ENCODE measurements at places on chromosomes 6 and 20.
A peak's percentile ranks its signal among the peaks of the same experiment; 100 is the strongest.

- no peak for DNase-seq
- H3K27ac ChIP-seq, result no peak overlapping the region
- peaks cover 3% of the 10 kb centered on the region for H3K36me3 ChIP-seq
- no peaks in the 10 kb centered on the region for H3K4me1 ChIP-seq
- H3K4me3 ChIP-seq, result no peak overlapping the region
Observed at GRCh38 chr20:1929460-1929859, 34.3 kb downstream of the SIRPA start.

DNA sequence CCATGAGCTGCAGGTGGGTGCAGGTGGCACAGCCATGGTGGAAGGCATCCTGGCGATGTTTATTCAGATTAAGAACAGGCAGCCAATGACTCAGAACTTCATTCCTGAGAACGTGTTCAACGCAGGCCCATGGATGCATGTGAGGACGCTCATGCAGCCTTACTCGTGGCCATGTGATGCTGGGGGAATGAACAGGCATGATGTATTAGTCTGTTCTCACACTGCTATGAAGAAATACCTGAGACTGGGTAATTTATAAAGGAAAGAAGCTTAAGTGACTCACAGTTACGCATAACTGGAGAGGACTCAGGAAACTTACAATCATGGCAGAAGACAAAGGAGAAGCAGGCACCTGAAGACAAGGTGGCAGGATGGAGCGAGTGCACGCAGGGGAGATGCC, 146.6 kb downstream of the RNASET2 start:
- H3K27ac ChIP-seq, result no peak overlapping the region
- H3K4me1 ChIP-seq, result no peaks in the 10 kb centered on the region
- H3K36me3 ChIP-seq, result peaks cover 26% of the 10 kb centered on the region
- no peaks in the 10 kb centered on the region for H3K27me3 ChIP-seq
- DNase-seq, result no peak
- H3K4me3 ChIP-seq, result no peak overlapping the region

- H3K36me3 ChIP-seq, result peaks cover 85% of the 10 kb centered on the region
- H3K27ac ChIP-seq, result peak overlapping the region; percentile 97
- peak overlapping the region; percentile 91 for H3K4me3 ChIP-seq
- DNase-seq, result peak; percentile 57
- no peaks in the 10 kb centered on the region for H3K27me3 ChIP-seq
- H3K4me1 ChIP-seq, result peaks cover 25% of the 10 kb centered on the region
Observed at GRCh38 chr20:36629719-36630681, 16.0 kb downstream of the SLA2 start.

GRCh38 chr6:53282741-53283140, 66.0 kb downstream of the ELOVL5 start:
- no peaks in the 10 kb centered on the region for H3K27me3 ChIP-seq
- H3K27ac ChIP-seq, result no peak overlapping the region
- peaks cover 36% of the 10 kb centered on the region for H3K36me3 ChIP-seq
- H3K4me1 ChIP-seq, result peaks cover 18% of the 10 kb centered on the region
- no peak overlapping the region for H3K4me3 ChIP-seq

DNA sequence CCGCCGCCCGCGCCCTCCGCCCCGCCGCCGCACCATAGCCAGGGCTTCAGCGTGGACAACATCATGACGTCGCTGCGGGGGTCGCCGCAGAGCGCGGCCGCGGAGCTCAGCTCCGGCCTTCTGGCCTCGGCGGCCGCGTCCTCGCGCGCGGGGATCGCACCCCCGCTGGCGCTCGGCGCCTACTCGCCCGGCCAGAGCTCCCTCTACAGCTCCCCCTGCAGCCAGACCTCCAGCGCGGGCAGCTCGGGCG, 1.5 kb downstream of the FOXC1 start:
- no peak overlapping the region for H3K27ac ChIP-seq
- H3K36me3 ChIP-seq, result peaks cover 5% of the 10 kb centered on the region

GRCh38 chr6:113182370-113183141, 674.6 kb upstream of the MARCKS start:
- H3K4me1 ChIP-seq, result no peaks in the 10 kb centered on the region
- no peaks in the 10 kb centered on the region for H3K36me3 ChIP-seq
- H3K27ac ChIP-seq, result no peak overlapping the region
- no peak overlapping the region for H3K4me3 ChIP-seq

GRCh38 chr6:110181131-110182030, 1.2 kb downstream of the CDC40 start:
- peaks cover 15% of the 10 kb centered on the region for H3K4me1 ChIP-seq
- no peaks in the 10 kb centered on the region for H3K27me3 ChIP-seq
- no peak overlapping the region for H3K27ac ChIP-seq
- H3K36me3 ChIP-seq, result peaks cover 1% of the 10 kb centered on the region

- H3K36me3 ChIP-seq, result no peaks in the 10 kb centered on the region
- peak overlapping the region; percentile 54 for H3K27ac ChIP-seq
- no peaks in the 10 kb centered on the region for H3K27me3 ChIP-seq
Observed at GRCh38 chr6:155171747-155172449, 91.9 kb upstream of the CLDN20 start.

DNA sequence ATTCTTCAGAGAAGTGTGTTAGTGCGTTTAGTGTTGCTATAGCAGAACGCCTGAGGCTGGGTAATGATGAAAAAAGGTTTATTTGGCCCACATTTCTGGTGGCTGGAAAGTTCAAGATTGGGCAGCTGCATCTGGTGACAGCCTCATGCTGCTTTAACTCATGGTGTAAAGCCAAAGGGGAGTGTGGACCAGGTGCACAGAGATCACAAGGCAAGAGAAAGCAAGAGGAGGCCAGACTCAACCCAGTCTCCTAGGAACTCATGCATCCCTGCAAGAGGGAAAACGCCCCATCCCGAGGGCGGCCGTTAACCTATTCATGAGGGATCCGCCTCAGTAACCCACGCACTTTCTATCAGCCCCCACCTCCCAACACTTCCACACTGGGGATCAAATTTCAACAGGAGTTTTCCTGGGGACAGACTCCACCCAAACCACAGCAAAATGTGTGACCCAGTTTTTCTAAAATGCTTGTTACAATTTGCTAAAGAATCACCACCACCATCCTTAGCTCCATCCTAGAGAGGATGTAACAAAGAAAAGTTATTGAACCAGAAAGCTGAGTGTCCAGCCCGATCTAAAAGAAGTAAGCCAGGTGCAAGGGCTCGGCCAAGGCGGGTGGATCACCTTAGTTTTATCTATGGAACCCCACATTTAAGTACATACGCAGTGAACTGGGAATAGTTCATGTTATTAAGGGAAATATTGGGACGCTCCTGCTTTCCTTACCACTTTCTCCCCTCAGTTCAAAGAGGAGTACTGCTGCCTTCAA, 164.8 kb downstream of the QKI start:
- peaks cover 3% of the 10 kb centered on the region for H3K4me1 ChIP-seq
- H3K4me3 ChIP-seq, result no peak overlapping the region
- DNase-seq, result no peak
- no peaks in the 10 kb centered on the region for H3K27me3 ChIP-seq
- H3K27ac ChIP-seq, result peak overlapping the region; percentile 78

GRCh38 chr6:134082191-134082590, 29.8 kb upstream of the SLC2A12 start:
- no peak for DNase-seq
- H3K27me3 ChIP-seq, result peaks cover 21% of the 10 kb centered on the region
- H3K27ac ChIP-seq, result no peak overlapping the region
- H3K36me3 ChIP-seq, result no peaks in the 10 kb centered on the region

GRCh38 chr6:751765-752164, 58.8 kb upstream of the EXOC2 start:
- no peak overlapping the region for H3K4me3 ChIP-seq
- no peak overlapping the region for H3K27ac ChIP-seq
- no peak for DNase-seq
- no peaks in the 10 kb centered on the region for H3K36me3 ChIP-seq
- no peaks in the 10 kb centered on the region for H3K27me3 ChIP-seq
- H3K4me1 ChIP-seq, result peaks cover 2% of the 10 kb centered on the region

GRCh38 chr20:48092596-48093280, 307.5 kb upstream of the SULF2 start:
- H3K27me3 ChIP-seq, result peaks cover 27% of the 10 kb centered on the region
- no peak for DNase-seq
- no peak overlapping the region for H3K4me3 ChIP-seq
- no peak overlapping the region for H3K27ac ChIP-seq
- H3K4me1 ChIP-seq, result no peaks in the 10 kb centered on the region
- H3K36me3 ChIP-seq, result no peaks in the 10 kb centered on the region

GRCh38 chr20:46814366-46815232, 80.0 kb upstream of the EYA2 start:
- peaks cover 43% of the 10 kb centered on the region for H3K27me3 ChIP-seq
- no peaks in the 10 kb centered on the region for H3K4me1 ChIP-seq
- H3K36me3 ChIP-seq, result no peaks in the 10 kb centered on the region
- no peak overlapping the region for H3K4me3 ChIP-seq

DNA sequence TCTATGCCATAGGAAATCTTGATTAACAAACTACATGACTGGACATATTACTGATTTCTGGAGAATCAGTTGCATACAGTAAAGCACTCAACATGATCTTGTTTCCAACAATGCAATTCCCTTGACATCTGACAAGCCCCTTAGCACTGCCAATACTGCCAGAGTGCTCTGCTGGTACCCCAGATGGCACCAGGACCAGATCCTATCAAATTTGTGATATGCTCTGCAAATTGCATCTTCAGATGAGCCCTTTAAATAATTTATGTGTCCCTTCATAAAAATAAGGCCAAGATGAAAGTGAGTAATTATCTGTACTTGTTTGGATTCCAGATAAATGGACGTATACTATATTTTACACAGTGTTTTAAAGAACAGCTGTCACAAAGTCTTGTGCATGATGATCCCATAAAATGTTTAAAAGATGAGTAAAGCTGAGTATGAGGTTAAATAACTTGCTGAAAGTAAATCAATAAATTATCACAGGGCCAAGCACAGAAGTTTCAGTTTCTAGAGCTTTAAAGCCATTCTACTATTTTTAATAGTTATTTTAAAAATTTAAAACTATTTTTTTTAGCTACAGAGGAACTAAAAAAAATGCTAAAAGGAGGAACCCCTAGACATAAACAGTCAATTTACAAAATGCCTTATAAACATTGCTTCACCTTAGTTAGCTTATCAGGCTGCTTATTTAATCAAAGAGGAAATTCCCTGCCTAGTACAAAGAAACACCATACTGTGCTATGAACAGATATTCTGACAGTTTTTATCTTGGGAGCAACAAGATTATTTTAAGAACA, 42.1 kb downstream of the NUDT3 start:
- no peaks in the 10 kb centered on the region for H3K27me3 ChIP-seq
- H3K27ac ChIP-seq, result no peak overlapping the region
- no peaks in the 10 kb centered on the region for H3K36me3 ChIP-seq
- no peak for DNase-seq
- no peak overlapping the region for H3K4me3 ChIP-seq

GRCh38 chr6:41022294-41022693, 16.7 kb downstream of the UNC5CL start:
- no peak overlapping the region for H3K4me3 ChIP-seq
- no peak overlapping the region for H3K27ac ChIP-seq
- DNase-seq, result no peak

DNA sequence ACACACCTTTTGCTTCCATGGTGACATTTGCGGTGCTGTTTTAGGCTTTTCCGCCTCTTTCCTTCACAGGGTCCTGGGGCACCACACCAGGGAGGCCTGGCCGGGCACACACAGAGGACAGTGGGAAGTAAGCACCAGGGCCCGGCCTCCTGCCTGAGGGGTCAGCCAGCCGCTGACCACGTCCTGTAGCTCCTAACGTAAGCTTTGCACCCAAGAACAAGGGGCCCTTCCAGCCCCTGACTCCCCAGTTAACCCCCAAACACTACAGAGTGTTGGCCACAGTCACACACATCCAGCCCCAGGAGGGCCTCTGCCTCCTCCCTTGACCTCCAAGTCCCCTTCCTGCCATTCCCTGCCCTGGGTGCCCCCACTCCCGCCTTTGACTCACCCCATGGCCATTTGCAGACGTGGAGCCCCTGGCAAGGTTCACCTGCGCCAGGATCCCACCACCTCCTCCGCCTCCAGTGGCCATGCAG, 54.7 kb downstream of the YTHDF1 start:
- no peak overlapping the region for H3K27ac ChIP-seq
- no peak for DNase-seq
- H3K36me3 ChIP-seq, result no peaks in the 10 kb centered on the region
- no peak overlapping the region for H3K4me3 ChIP-seq
- peaks cover 3% of the 10 kb centered on the region for H3K27me3 ChIP-seq

- peaks cover 32% of the 10 kb centered on the region for H3K4me1 ChIP-seq
- peak within 1 kb of the TSS; percentile 92 for H3K27ac ChIP-seq
- peak; percentile 4 for DNase-seq
- H3K36me3 ChIP-seq, result no peaks in the 10 kb centered on the region
- no peaks in the 10 kb centered on the region for H3K27me3 ChIP-seq
- peak within 1 kb of the TSS; percentile 93 for H3K4me3 ChIP-seq
Observed at GRCh38 chr6:134317471-134318131, at the start of gene SGK1. Gene SGK1 (minus strand): TSS chr6:134318112. CDS start chr6:134317460, 652 bp downstream.

DNA sequence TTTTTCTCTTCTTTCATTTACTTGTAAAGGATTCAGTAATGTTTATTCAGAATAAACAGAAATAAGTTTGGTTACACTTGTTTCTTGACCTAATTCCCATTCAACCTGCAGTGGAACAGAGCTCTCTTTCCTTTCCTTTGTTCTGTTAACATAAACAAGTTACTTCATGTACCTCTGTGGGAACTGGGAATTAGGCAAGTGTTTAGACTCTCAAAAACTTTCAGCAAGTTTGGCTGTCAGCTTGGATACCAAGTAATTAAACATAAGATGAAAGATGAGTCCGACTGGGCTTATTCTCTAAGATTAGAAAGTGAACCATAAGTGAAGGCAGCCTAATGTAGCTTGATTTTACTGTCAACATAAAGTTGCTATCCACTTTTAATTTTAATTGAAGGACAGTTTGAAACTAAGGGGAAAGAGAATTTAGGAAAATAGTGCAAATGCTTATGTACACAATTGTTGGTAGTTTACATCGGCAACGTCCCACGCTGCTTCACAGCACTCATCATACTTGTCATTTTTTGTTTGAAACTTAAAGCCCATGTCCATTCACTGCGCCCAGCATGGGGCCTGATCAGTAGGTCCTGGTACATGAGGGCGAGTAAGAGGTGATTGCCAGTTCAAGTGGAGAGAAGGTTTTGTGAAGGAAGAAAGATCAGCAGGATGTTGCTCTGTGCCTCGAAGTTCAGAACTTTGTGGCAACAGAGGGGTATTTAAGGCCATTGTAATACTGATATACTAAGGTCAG, 113.0 kb downstream of the PLEKHG1 start:
- peaks cover 7% of the 10 kb centered on the region for H3K27me3 ChIP-seq
- no peak overlapping the region for H3K4me3 ChIP-seq
- no peak for DNase-seq

GRCh38 chr6:85856235-85856634, 213.5 kb upstream of the SYNCRIP start:
- no peak overlapping the region for H3K27ac ChIP-seq
- no peak overlapping the region for H3K4me3 ChIP-seq
- DNase-seq, result no peak
- H3K36me3 ChIP-seq, result no peaks in the 10 kb centered on the region
- H3K27me3 ChIP-seq, result peaks cover 19% of the 10 kb centered on the region

DNA sequence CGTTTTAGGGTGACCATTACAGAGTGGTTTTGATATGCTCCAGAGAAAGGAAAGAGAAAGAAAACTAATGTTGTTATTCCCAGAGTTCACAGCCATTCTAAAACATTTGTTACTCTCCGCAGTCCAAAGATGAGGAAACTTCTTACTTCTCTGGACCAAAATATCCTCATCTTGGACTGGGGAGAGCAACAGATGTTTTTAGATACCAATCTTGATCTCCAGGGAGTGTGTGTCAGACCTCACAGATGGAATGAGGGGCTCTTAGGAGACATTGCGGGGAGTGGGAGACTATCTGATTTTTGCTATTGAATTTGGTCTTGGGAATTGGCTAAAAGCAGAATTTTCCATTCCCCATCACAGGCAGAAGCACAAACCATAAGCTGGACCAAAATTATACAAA, 110.8 kb downstream of the TNFAIP3 start:
- H3K27me3 ChIP-seq, result no peaks in the 10 kb centered on the region
- H3K4me1 ChIP-seq, result peaks cover 28% of the 10 kb centered on the region
- H3K27ac ChIP-seq, result no peak overlapping the region
- no peak for DNase-seq
- H3K36me3 ChIP-seq, result no peaks in the 10 kb centered on the region
